ENCODE measurements at places on chromosomes 1 and 21. TPM values are rescaled to one million over a fixed set of nuclear protein-coding genes. Genes with fewer than 3 reads are reported as not detected.

TMEM269 gene
- total RNA-seq: 0.31 TPM

GRCh38 chr1:204147406-204148383 is 4.1 kb downstream of the ETNK2 start:
- DNase-seq: no peak

DNA sequence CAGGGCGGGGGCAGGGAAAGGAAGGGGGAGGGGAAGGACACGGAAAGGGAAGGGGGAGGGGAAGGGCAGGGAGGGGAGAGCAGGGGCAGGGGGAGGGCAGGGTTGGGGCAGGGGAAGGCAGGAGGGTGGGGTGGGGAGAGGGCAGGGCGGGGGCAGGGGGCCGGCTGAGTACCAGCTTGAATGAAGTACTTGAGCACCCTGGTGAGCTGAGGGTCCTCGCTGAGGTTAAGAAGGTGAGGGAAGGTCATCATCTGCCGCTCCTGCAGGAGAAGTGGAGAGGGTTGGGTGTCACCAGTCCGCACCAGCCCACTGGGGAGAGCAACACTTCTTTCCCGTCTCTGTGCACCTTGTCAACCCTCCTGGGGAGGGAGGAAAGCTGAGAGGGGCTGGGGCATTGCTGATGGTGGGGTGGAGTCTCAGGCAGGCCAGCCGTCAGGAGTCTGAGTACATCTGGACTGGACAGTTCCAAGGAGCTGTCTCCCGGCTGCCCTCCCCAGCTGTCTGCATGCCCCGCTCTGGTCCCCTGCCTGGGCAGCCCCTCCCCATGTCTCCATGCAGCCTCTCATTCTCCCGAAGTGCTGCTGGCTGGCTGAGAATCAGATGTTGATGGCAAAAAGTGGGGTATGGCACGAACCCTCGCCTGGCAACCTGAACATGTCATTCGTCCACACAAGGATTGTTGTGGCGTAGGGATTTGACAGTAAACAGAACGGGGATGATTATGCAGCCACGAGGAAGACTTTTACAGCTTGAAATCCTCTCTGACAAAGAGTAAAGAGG is 70.0 kb downstream of the SCCPDH start:
- no peak for DNase-seq

GRCh38 chr1:172837816-172838679 is 179.1 kb downstream of the FASLG start:
- no peak for DNase-seq

- DNase-seq: no peak
Observed at GRCh38 chr1:1593834-1594601, 5.9 kb downstream of the FNDC10 start.

DNA sequence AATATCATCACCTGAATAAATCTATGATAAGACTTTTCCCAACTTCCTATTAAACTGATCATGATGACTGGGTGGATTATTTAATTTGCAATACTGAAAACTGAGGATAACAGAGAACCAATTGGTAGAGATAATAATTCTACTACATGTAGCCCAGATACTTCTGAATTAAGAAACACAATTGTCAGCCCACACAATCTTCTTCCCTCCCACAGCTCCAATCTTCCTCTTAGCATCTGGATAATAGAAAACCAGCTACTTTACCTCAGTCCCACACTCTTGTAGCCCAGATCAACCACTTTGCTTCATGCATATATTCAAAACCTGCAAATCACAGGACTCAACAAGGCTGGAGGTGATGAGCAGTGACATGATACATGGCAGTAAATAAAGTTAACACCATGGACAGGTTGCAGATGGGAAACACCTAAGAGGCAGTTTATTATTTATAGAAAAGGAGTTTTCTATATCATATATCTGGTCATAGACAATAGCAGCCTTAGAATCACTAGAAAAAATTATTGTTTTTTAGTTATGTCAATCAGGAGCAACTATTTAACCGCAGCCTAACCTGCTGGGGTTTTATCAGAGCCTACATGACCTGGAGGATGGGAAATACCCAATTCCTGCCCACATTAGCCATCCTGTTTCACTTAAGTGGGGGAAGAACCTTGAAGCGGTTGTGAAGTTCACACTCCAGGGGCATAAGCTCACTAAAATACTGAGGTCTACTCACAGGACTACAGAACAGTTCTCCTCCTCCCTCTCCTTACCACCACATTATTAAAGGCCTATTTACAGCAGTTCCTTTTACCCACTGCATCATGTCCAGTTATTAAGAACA is 16.7 kb downstream of the FRRS1 start:
- DNase-seq: no peak
